DND-41 (cell line): ENCODE measurements at places on chromosomes 5 and 9.

GRCh38 chr5:121175986-121176385 is 675.7 kb upstream of the FTMT start:
- DNase-seq = no peak

DNA sequence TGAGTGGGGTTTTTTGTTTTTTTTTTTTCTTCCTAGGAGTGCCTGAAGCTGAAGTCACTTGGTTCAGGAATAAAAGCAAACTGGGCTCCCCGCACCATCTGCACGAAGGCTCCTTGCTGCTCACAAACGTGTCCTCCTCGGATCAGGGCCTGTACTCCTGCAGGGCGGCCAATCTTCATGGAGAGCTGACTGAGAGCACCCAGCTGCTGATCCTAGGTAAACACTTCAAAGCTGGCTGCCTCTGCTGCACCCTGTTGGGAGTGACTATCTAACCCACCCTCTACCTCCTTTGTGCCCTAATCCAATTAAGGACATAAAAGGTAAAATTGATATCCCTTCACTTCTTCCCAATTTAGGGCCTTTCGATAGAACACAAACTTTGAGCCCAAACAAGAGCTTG is 206.8 kb downstream of the SAXO1 start:
- DNase-seq = peak; percentile 52

DNA sequence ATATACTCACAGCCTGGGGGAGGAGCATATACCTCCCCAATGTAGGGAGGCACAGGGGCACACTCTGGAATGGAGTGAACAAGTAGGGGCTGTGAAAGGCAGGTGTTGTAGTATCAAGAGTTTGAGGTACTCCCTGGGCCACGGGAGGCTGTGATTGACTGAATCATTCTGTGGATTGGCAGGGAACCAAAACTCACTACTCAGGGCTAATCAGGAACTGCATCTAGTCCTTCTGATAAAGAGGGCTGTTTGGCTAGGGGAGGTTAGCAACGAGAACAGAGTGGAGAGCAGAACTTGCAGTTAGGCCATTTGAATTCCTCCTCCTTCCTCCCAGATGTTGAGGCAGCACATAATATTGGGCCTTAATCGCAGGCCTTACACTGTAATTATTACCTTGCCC is 369.2 kb upstream of the MPDZ start:
- DNase-seq = no peak

GRCh38 chr9:109950710-109951443 is 170.9 kb downstream of the PALM2AKAP2 start:
- DNase-seq = no peak

GRCh38 chr5:106076655-106077054 is 1594.1 kb downstream of the EFNA5 start:
- DNase-seq = no peak
